ENCODE measurements at places on chromosomes 13 and 19.

GRCh38 chr19:33063356-33063752 lies 1.3 kb downstream of the RHPN2 start:
- no peak for DNase-seq

GRCh38 chr19:3618811-3619630 lies 7.6 kb downstream of the CACTIN start:
- no peak for DNase-seq

GRCh38 chr13:43924549-43925245 lies 45.0 kb downstream of the LACC1 start:
- DNase-seq: no peak

DNA sequence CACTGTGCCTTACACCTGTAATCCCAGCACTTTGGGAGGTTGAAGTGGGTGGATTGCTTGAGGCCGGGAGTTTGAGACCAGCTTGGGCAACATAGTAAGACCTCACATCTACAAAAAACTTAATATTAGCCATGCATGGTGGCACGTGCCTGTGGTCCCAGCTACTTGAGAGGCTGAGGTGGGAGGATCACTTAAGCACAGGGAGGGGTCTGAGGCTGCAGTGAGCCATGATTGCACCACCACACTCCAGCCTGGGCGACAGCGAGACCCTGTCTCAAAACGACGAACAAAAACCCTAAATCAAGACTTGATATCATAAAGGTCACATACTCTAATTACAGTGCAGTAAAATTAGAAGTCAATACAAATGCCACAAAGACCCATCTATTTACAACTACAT lies 17.4 kb downstream of the SLC7A9 start:
- DNase-seq: no peak

DNA sequence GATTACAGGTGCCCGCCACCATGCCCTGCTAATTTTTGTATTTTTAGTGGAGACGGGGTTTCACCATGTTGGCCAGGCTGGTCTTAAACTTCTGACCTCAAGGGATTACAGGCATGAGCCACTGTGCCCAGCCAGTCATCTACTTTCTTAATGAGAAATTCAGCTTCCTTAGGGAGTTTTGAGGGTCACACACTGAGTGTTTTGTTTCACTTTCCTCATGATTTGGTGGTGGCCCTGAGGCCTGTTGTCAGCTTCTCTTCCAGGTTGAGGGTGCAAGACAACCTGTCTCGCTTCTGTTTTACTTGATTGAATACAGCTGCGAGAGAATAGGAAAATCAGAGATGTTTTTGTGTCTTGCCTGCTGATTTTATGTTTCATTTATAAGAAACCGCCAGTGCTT lies 9.9 kb downstream of the FRY start:
- DNase-seq: no peak

DNA sequence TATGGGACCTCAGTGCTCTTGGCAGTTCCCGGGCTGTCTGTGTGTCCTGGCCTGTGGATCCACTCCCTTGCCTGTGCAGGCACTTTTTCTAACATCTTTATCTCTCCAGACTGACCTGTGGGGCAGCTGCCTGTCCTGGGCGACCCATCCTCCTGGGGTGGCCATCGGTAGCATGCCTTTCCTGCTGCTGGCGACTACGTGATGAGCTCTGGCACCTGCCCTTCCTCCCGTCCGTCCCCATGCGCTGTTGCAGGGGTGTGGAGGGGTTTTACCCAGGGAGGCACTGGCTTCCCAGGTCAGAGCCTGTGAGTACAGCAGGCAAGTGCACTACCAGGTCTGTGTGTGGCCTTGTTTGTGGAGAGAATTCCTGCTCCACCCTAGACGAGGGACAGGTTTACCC lies 93.3 kb downstream of the KDM4B start:
- DNase-seq: no peak

DNA sequence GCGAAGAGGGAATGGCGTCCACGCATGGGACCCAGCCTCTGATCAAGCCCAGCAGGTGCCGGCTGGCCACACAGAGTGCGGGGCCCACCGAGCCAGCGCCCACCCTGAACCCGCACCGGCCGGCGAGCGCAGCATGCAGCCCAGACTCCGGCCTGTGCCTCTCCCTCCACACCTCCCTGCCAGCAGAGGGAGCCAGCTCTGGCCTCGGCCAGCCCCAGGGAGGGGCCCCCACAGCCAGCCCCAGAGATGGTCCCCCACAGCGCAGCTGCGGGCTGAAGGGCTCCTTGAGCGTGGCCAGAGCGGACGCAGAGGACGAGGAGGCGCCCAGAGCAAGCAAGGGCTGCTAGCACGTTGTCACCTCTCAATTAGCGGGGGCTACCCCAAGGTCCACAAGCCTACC lies 904.5 kb downstream of the SLITRK6 start:
- DNase-seq: no peak

- DNase-seq: no peak
These were observed 156.9 kb downstream of the USP12 start for GRCh38 chr13:27014406-27015359.

- no peak for DNase-seq
These were observed 3.4 kb upstream of the MCF2L start for GRCh38 chr13:112965573-112966115.

DNA sequence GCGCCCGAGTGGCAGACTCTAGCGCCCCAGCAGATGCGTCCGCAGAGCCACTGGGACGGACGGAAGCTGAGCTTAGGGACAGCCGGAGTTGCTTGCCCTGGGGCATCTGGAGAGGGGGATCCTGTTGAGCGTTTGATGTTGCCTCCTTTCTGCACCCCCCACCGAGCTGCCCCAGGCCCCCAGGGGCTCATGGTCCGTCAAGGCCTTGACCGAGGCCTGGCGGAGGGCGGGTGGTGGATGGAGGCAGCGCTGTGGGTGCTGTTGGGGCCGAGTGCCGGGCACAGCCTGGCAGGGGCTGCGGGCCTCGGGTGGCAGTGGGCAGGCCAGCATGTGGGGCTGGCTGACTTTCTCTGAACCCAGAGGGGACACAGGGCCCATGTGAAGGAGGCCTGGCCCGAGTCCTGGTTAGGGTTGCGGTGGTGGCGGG lies 2.7 kb downstream of the CSNK1G2 start:
- DNase-seq: no peak

- DNase-seq: no peak
These were observed 626.9 kb downstream of the EFNB2 start for GRCh38 chr13:105908586-105908985.

GRCh38 chr19:42196011-42197001 lies 21.2 kb downstream of the DEDD2 start:
- DNase-seq: no peak

GRCh38 chr19:41626877-41627276 lies at the start of gene CEACAM4:
Gene CEACAM4, minus strand, starts transcription at chr19:41627074. Its CDS starts 111 bp downstream, at chr19:41626963.
- DNase-seq: no peak

DNA sequence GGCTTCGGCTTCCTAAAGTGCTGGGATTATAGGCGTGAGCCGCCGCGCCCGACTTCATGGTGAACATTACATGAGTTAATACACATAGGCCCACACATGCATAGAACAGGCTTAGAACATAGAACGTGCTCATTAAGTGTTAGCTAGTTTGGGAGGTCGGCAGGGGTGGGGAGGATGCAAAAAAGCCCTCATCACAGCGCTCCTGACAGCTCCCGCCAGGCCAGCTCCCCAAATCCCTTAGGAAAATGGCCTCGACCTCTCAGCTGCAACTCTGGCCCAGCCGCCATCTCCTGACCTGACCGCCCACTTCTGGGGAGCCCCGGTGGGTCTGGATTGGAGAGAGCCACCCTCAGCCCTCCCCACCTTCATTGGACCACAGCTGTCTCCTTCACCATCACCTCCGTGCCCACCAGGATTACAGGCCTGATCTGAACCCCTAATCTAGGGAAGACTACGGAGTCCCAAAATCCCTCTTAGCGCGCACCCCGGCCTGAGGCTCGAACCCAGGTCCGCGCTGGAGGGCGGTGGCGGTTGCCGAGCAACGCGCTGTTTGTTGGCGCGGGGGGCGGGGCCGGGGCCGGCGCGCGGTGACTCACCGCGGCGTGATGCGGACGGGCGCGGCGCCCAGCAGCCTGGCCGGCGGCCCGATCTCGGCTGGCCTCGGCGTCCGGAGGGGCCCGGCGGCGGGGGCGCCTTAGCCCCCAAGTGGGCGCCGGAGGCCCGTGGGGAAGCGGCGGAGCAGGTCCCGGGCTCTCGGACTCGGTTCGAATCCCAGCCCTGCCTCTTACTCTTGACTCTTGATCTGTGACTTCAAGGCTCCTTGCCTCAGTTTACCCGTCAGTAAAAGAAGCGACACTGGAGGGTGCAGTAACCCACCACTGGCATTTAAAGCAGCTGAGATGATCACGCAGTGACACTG lies 26.7 kb upstream of the NANOS3 start:
- peak; percentile 55 for DNase-seq

DNA sequence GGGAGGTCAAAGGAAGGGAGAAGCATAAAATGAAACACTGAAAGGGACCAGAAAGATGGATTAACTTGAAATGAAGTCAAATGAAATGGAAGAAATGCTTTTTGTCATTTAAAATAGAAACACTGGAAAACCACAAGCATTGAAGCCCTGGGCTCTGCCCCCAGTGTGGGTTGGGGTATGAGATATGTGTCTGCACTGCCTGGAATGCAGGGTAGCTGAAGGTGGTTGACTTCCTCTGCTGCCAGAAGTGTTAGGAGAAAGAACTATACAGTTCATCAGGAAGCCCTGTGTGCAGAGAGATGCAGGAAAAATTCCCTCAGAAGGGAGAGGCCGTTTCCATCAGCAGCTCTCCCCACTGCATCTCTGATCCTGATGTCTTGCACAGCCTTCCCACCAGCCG lies 69.2 kb downstream of the DHRS12 start:
- no peak for DNase-seq

- no peak for DNase-seq
These were observed 11.9 kb downstream of the CAPS start for GRCh38 chr19:5925830-5926427.

GRCh38 chr19:48780631-48781391 lies 25.5 kb downstream of the FGF21 start:
- DNase-seq: no peak

DNA sequence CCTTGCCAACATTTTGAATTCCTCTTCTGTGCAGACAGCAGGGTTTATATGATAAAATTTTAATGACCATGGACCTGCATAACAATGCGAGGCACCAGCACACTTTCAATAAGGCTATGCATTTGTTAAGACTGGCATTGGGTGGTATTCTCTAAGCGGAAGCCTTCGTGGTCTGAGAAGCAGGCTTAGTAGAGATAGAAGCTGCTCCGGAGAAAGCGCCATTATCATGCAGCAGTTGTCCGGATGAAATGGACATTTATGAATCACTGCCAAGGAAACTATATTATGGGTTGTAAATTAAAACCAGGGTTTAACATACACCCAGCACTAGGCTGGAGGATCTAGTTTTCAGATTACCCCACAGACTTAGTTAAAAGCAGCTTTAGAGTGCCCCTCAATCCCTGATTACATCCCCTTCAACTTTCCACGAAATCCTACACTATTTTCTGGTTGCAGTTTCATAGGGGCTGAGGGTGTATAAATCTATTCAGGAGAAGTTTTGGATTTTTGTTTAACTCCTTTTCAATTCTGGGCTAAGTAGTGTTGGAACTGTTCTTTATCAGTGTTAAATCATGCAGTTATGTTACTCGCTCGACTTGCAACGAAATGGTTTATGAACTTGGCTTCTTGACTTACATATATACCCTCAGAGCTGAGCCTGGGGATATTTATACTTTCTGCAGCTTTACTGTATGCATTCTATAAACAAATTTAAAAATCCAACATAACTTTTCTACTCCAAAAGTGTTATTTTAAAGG lies 193.3 kb downstream of the PCDH9 start:
- no peak for DNase-seq

DNA sequence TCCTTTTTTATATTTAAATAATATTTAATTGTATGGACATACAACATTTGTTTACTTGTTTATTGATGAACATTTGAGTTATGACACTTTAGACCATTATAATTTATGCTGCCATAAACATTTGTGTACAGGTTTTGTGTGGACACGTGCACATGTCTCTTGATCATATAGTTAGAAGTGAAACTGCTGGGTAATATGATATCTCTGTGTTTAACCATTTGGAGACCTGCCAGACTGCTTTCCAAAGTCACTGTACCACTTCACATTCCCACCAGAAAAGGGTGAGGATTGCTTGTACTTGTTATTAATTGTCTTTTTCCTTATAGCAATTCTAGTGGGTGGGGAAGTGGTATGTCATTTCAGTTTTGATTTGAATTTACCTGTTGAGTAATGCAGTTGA lies 145.6 kb upstream of the KLHL1 start:
- no peak for DNase-seq

- no peak for DNase-seq
These were observed 12.9 kb downstream of the CARM1 start for GRCh38 chr19:10884274-10884673.

DNA sequence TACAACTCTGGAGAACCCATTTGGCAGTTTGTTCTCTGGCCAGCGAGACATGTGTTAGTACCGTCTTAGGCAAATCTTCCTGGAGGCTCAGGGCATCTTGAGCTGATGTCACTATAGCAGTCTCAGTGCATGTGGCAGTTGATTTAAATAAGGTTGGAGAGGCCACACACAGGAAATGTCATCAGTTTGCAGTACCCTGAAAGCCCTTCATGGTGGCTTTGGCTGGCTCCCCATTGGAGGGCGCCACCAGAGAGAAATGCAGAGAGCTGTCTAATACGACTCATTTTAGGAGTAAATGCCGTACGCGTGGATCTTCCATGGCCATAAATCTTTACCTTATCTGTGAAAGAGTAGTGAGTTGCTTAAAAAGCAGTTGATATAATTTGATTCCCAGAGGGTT lies 163.1 kb downstream of the STK24 start:
- DNase-seq: no peak

- DNase-seq: peak; percentile 52
These were observed 65.6 kb downstream of the MCF2L start for GRCh38 chr13:113034451-113035212.

DNA sequence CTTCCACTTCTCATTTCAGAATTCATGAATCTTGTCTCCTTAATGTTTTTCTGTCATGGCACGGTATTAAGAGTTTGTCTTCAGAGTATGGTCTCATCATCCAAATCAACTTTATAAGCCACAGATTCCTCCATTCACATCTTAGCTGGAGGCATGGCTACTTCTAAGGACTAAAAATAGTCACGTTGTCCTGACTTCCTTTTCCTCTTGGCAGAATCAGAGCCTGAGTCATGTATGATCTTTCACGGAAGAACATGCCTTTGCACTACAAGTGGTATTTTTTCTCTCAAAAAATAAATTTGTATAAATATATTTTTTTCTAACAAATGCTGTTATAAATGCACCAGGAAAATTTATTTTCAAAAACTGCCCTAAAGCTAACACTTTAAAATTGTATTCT lies 71.4 kb downstream of the ALOX5AP start:
- DNase-seq: no peak

DNA sequence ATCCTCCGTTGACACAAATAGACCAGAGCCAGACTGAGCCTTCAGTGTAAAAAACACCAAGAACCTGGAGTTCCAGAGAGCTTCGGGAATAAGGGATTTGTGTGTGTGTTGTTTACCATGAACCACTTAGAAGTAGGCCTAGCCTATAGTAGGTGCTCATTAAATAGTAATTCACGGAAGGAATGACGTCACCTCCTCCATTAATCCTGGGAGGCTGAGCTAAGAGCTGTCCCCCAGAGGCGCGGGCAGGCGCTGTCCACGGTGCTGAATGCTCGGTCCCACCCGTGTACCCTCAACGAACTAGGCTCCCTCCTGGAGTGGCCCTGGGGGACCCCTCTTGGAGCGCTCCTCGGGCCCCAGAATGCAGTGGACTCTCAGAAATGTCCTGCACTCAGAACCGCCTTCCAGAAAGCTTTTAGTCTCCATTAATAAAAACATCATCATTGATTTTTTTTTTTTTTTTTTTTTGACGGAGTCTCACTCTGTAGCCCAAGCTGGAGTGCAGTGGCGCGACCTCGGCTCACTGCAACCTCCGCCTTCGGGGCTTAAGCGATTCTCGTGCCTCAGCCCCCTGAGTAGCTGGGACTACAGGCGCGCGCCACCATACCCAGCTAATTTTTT lies 6.5 kb downstream of the UNC13A start:
- DNase-seq: no peak

GRCh38 chr13:93926425-93926824 lies 553.1 kb downstream of the DCT start:
- DNase-seq: no peak

All from hippocampal formation (tissue), 2 donors.